ENCODE measurements at places on chromosomes 7 and 10.

- no peak for DNase-seq
Observed at GRCh38 chr7:81767926-81768325, 1.9 kb downstream of the HGF start.

- no peak for DNase-seq
Observed at GRCh38 chr7:116241291-116241690, 31.0 kb downstream of the TES start.

GRCh38 chr10:107665459-107665858 is 501.0 kb upstream of the SORCS1 start:
- no peak for DNase-seq

- no peak for DNase-seq
Observed at GRCh38 chr10:75620356-75620755, 188.9 kb downstream of the LRMDA start.

- no peak for DNase-seq
Observed at GRCh38 chr7:26667514-26668133, 196.8 kb downstream of the SKAP2 start.

GRCh38 chr7:142494021-142494420 is 236.2 kb upstream of the PRSS58 start:
- DNase-seq: no peak

DNA sequence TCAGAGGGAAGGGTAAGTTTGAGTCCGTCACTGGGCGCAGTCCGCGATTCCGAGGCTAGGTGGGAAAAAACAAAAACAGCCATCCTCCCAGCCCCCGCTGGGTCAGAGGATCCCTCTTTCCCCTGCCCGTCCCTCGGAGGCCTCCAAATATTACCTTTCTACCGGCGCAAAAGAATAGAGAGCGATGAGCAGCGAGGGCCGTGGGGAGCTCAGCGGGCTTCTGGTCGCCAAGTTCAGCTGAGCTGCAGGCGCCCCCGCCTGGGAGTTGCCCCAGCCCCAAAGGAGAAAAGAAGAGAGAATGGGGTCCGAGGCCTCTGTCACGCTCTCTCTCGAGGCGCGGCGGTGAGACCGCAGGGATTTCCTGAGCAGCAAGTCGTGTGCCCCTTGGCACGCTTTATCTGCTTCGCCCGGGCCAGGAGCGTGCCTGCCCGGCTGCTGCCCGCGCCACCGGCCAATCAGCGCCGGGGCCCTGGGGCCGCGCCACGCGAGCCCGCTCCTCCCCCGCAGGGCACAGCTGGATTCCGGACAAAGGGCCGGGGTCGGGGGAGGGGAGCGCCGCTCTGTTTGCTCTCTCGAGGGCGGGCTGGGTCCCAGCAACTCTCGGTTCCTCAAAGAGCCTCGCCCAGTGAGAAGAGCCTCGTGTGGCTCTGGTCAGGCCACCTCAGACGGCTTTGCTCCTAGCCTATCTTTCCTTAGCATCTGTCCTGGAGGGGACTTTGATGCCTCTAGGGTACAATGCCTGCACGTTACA is at the start of gene NEUROG3:
Gene NEUROG3 (minus strand): TSS at position 367 of the 751 bp plus-strand sequence. CDS start 379 bp downstream, outside the sequence.
- no peak for DNase-seq

- no peak for DNase-seq
Observed at GRCh38 chr7:70542750-70543376, 589.1 kb upstream of the GALNT17 start.

DNA sequence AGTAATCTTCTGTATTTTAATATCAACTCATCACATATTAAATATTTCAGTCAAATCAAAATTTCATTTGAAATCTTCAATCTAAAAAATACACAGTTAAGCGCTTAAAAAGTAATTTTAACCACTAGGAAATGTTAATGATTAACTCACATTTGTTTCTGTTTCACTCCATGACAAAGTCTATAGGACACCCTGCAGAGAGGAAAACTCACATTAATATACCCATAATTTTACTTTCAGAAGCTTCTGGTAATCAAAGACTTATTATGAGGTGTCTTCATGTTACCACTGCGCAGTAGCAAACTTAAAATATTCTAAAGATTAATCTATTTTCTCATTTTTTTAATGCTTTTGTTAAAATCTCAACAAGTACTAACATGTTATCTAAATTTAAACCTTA is 41.0 kb upstream of the ZNF518A start:
- DNase-seq: no peak

GRCh38 chr7:92833024-92833765 is 3.2 kb downstream of the CDK6 start:
- DNase-seq: peak; percentile 65

GRCh38 chr7:5700391-5700985 is 81.0 kb downstream of the RNF216 start:
- DNase-seq: no peak

GRCh38 chr7:92206672-92207071 is 27.7 kb upstream of the LRRD1 start:
- DNase-seq: no peak

GRCh38 chr10:11742009-11742778 is at the start of gene ECHDC3:
Gene ECHDC3, plus strand, starts transcription at chr10:11742382. Its CDS starts 195 bp downstream, at chr10:11742577.
- no peak for DNase-seq

DNA sequence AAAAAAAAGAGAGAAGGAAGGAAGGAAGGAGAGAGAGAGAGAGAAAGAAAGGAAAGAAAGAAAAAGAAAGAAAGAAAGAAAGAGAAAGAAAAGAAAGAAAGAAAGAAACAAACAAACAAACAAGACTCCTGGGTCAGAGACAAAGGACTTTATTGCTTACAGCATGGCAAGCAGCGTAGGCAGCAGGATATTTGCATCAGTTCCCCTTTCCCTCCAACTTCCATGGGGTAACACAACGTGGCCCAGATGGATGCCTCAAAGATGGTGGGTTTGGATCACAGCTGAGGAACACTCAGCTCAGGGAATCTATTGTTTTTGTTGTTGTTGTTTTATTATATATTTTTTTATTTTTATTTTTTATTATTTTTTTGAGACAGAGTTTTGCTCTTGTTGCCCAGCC is 128.5 kb upstream of the VKORC1L1 start:
- DNase-seq: no peak

DNA sequence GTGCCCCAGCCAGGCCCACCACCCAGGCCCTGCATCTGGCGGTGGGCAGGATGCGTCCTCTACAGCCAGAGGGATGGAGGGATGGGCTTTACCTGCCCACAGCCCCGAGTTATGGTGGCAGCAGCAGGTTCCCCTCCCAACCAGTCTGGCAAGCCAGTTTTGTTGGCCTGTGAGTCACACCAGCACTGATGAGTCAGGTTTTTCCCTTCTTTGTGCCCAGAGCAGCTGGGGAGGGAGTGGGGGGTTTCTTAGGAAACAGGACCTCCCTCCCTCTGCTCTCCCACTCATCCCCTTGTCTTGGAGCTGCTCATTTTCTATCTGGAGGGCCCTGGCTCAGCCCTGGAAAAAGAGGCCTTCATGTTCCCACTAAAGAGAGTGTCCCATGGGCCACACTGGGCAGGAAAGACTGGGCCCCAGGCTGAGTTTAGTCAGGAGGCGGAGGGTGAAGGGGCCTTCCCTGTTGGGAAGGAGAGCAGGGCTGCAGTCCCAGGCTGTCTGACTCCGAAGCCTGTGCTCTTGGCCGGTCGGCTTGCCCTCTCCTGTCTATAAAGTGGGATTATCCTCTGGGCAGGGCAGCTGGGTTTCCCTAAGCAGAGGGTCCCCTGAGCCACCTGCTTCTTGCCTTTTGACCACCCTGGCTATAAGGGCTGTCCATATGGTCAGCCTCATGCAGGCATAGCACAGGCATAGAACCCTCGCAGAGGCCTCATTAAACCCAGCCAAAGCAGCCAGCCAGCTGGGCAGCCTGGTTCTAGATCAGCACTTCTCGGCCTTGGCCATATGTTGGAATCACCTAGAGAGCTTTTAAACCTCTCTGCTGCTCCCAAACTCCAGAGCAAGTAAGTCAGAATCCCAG is 30.2 kb upstream of the ANKRD2 start:
- DNase-seq: peak; percentile 69

DNA sequence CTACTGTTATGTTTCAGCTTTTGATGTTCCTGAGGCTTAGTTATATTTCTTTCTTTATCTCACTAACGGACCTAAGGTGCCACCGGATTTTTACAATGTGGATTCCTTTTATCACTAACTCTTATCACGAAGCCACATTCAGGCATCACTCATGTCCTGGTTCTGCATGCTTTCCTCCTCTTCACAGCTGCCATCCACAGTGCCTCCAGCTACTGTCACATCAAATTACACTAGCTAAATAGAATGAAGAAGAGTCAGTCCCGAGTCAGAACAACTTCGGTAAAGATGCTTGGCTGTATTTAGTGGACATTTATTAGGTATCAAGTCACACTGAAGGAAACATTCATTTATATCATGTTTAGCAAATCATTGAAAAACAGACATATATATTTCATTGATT is 153.2 kb downstream of the NEBL start:
- DNase-seq: no peak

GRCh38 chr7:150780292-150780691 is 19.9 kb downstream of the TMEM176B start:
- DNase-seq: no peak

- DNase-seq: no peak
Observed at GRCh38 chr7:139576179-139576973, 52.9 kb downstream of the CLEC2L start.

DNA sequence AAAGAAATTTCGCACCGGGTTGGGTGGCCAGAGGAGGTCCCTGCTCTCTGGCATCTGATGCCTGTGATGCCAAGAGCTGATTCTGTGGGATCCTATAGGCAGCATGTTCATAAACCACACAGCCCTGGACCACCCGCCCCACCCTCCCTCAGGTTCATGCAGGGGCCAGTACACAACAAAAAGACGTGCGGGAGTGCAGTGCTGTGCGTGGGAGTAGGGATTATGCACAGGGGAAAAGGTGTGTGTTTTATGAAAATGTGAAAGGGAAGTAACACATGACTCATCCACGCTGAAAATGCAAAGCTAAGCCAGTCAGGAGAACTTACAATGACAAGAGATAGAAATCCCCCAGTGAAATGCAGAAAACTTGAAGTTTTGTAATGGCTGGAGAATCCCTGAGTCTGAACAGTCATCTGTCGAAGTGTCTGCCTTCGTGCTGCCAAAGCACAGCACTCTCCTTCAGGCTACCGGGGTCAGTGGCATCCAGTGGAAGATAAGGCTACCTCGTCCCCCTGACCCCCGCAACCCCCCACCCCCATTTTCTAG is 1.1 kb downstream of the KIAA1217 start:
- no peak for DNase-seq

GRCh38 chr10:96244354-96244753 is 27.0 kb downstream of the BLNK start:
- DNase-seq: no peak

DNA sequence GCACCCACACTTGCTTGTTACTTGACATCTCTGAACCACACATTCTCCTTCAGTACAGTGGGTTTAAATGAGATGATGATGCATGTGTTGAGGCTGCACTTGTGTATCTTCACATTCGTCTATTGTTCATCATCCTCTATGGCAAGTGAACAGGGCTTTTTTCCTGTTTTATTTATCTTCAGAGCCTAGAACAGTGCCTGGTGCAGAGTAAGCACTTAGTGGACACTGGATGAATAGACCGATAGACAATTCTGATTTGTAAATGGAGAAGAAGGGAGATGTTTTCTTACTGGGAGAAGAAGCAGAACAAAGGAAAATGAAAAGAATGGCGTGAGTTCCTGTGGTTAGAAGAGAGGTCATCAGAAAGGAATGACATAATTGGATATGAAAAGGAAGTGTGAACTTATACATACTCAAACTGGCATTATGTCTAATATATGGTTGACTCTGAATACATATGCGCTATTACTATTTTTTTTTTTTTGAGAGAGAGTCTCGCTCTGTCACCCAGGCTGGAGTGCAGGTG is 99.7 kb downstream of the AVL9 start:
- no peak for DNase-seq

- DNase-seq: no peak
Observed at GRCh38 chr7:107387128-107387527, 82.7 kb upstream of the GPR22 start.

DNA sequence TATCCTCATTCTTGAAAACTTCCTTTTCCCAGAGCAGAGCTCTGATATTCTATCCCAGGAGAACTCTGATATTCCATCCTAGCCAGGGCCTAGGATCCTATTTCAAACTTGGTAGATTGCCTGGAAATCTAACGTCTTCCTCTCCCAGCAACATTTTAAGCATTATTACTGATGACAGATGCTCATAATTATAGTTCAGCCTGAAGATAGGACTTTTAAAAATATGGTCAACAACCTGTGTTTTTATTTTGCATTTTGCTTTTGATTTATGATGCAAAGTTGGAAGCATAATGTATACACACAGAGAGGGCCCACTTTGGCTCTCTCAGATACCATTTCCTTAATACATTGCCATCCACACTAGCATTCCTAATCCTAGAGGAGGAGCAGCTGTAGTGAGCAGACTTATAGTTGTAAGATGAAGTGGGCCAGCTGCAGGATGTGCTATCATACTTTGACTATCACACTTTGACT is 457.4 kb upstream of the TPK1 start:
- no peak for DNase-seq

DNA sequence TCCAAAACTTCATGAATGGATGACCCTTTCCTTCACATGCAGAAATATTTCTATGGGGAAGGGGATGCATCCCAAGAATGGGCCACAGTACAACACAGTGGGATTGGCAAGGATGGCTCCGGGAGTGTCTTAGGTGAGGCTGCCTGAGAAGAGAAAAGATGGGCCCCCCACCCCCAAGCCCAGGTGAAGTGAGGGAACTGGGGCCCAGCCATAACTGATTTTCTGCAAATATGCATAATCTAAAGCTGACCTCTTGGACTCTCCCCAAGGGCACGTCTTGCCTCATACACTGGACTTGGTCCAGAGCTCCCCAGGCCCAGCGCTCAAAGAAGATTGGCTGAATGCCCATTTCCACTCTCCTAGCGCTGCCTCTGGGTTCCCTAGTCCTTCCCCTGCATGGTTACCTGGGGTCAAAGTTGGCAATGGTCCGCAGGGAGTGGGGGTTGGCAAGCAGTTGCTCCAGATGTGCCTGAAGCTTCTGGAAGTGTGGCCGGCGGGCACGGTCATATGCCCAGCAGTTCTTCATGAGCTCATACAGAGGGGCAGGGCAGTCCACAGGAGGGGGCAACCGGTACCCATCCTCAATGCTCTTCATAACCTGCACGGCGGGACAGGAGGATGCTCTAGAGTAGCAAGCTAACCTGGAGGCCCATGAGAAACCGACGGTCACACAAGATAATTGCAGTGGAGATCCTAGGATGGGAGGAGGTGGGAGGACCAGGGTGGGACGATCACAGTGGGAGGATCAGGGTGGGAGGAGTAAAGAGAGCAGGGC is 12.3 kb downstream of the ZYX start:
- peak; percentile 21 for DNase-seq

DNA sequence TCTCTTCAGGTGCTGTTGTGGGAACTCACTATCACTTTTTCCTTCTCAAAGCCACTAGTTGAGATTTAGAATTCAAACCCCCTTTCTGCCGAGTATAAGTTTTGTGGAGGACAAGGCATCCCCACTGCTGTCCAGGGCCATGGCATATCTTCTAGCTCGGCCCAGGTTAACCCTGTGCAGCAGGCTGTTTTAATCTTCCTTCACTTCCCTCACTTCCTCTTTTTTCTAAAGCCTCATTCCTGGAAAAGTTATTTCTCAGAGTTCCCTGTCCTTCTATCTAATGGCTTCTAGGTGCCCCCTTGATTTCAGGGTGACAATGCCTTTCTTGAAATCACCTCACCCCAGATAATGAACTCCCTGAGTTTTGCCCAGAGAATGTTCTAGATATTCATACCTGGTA is 222.3 kb downstream of the SNX10 start:
- DNase-seq: no peak

GRCh38 chr7:7271094-7271874 is 88.9 kb downstream of the C1GALT1 start:
- no peak for DNase-seq

- no peak for DNase-seq
Observed at GRCh38 chr10:47088656-47089354, 177.6 kb downstream of the PTPN20 start.

- no peak for DNase-seq
Observed at GRCh38 chr7:143458263-143458662, 15.0 kb downstream of the TAS2R60 start.

All from omental fat pad (tissue), 4 donors.